Suprapubic skin (tissue), 4 donors: ENCODE measurements at places on chromosomes 4 and X.

- no peaks in the 10 kb centered on the region for H3K4me1 ChIP-seq
- DNase-seq, result no peak
- H3K36me3 ChIP-seq, result no peaks in the 10 kb centered on the region
- H3K27me3 ChIP-seq, result peaks cover 1% of the 10 kb centered on the region
Measured at GRCh38 chr4:44438687-44439086, 9.9 kb downstream of the KCTD8 start.

DNA sequence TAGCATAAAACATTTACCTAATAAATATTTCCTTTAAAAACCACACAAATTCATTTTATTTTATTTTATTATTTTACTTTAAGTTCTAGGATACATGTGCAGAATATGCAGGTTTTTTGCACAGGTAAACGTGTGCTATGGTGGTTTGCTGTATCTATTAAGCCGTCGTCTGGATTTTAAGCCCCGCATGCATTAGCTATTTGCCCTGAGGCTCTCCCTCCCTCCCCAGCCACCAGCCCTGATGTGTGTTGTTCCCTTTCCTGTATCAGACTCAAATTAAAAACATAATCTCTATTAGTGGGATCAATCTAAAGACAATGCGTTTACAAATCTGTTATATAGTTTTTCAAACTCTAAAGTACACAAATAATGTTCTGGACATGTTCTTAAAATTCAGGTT, 1.2 kb upstream of the HTN3 start:
- H3K4me3 ChIP-seq, result no peak overlapping the region
- no peaks in the 10 kb centered on the region for H3K36me3 ChIP-seq
- no peaks in the 10 kb centered on the region for H3K4me1 ChIP-seq
- H3K27ac ChIP-seq, result no peak overlapping the region
- H3K27me3 ChIP-seq, result no peaks in the 10 kb centered on the region

- H3K4me1 ChIP-seq, result no peaks in the 10 kb centered on the region
- H3K4me3 ChIP-seq, result no peak overlapping the region
- H3K36me3 ChIP-seq, result no peaks in the 10 kb centered on the region
- no peak for DNase-seq
- H3K27ac ChIP-seq, result no peak overlapping the region
Measured at GRCh38 chr4:160371446-160371845, 1268.6 kb downstream of the RAPGEF2 start.

DNA sequence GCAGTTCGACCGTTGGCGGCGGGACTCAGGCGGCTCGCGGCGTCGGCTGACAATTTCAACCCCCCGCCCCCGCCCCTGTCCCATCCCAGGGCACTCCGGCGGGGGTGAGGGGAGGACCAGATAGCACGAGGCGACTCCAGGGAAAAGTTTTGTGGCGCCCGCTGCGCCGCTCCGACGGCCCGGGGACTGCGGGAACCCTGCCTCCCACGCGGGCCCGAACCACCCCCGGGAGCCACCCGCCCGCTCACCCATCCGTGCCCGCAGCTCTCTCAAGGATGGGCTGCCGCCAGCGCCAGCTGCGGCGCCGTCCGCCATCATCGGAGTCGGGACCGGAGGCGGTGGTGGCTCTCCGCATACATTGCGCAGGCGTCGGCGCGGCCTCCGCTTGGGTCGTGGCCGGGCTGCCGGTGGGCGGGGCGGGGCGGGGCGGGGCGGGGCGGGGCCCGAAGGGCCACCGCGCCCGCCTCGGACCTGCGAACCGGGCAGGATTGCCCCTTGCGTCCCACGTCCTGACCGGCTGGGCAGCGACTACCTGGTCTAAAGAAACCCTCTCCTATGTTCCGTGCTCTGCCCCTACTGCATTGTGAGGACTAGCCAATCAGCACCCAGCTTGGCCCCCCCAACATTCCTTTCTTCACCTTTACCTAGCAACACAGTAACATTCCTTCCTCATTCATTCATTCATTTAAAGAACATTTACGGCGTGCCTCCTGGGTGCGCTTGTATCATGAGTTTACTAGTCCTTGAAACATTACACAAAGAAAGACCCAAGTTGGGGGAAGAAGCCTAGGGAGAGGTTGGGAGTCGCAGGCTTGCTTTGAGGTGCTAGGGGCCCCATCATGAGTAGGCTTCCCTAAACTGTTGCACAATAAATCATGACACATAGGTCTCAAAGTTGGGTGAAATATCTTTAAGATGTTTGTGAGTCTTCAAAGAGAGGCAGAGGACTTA, at the start of gene MAP7D3:
TSS of gene MAP7D3 (minus strand) at position 360 of the 951 bp plus-strand sequence. CDS start at position 318, 42 bp downstream.
- peak within 1 kb of the TSS; percentile 69 for H3K27ac ChIP-seq
- no peaks in the 10 kb centered on the region for H3K27me3 ChIP-seq
- H3K4me3 ChIP-seq, result peak within 1 kb of the TSS; percentile 59
- DNase-seq, result no peak
- no peaks in the 10 kb centered on the region for H3K36me3 ChIP-seq

DNA sequence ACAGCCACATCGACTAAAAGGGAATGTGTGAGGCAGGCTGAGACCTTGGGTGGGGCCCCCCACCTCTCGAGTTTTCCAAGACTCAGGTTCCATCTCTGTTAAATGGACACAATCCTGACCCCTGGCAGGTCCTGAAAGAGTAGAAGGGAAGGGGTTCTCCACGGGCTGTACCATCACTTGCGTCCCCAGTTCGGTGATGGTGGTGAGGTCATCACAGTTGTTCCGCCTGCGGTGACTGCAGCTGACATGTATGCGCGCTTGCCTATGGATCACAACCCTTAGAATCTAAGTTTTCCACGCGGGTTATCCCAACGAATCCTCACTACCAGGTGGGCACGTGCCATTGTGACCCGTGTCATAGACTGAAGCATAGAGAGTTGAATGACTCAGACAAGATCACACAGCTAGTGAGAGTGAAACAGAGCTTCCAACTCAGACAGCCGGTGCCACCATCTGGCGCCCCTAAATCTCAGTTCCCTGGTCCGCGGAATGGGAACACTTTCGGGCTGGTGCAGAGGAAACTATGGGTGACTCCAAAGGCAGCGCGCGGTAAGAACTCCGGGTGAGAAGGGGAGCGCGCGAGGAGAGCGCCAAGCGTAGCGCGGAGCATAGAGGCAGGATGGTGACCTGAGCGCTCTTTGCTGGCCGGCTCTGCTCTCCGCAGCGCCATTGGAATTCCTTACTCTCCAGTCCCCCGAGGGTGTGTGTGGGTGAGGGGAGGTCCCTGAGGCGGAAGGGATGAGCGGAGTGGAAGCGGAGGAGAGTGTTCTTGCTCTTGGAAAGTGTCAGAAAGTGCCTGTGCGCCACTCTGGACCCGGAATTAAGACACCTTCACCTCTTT, 10.5 kb downstream of the MSX1 start:
- H3K27me3 ChIP-seq, result peaks cover 100% of the 10 kb centered on the region
- no peak overlapping the region for H3K27ac ChIP-seq
- H3K4me1 ChIP-seq, result peaks cover 50% of the 10 kb centered on the region

DNA sequence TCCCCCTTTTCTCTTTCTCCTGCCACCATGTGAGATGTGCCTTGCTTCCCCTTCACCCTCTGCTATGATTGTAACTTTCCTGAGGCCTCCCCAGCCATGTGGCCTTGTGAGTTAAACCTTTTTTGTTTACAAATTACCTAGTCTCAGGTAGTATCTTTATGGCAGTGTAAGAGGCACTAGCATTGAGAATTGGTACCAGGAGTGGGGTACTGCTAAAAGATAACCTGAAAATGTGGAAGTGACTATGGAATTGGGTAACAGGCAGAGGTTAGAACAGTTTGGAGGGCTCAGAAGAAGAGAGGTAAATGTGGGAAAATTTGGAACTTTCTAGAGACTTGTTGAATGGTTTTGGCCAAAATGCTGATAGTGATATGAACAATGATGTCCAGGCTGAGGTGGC, 182.0 kb downstream of the CHM start:
- no peak overlapping the region for H3K4me3 ChIP-seq
- H3K27me3 ChIP-seq, result no peaks in the 10 kb centered on the region
- no peaks in the 10 kb centered on the region for H3K4me1 ChIP-seq
- H3K36me3 ChIP-seq, result peaks cover 16% of the 10 kb centered on the region
- H3K27ac ChIP-seq, result no peak overlapping the region
- no peak for DNase-seq
